T-helper 17 cell (primary cell): ENCODE measurements at places on chromosomes 7 and 10. TPM values are rescaled to one million over a fixed set of nuclear protein-coding genes. Genes with fewer than 3 reads are reported as not detected.

DNA sequence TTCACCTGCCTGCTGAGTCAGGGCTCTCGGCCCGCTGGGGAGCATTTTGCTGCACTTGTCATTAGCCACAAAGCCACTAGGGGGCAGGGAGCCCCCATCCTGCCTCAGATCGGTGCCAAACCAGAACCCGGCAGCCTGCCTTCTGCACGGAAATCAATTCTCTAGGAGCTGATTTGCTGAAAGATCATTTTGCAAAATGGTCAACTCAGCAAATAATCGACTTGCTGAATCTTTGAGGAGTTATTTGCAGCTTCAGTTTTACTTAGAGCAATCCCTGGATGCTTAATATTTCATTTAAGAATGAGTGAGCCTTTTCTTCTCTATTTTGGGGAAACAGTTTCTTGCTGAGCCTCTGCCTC, 1.7 kb upstream of the GIMAP8 start:
- no peaks in the 10 kb centered on the region for H3K27me3 ChIP-seq
- peak overlapping the region; percentile 100 for H3K27ac ChIP-seq
- peaks cover 11% of the 10 kb centered on the region for H3K36me3 ChIP-seq

GRCh38 chr10:5527332-5528200, 2.8 kb downstream of the CALML3 start:
- H3K27ac ChIP-seq: no peak overlapping the region
- no peak overlapping the region for H3K4me3 ChIP-seq
- no peaks in the 10 kb centered on the region for H3K4me1 ChIP-seq
- no peak for DNase-seq
- peaks cover 8% of the 10 kb centered on the region for H3K27me3 ChIP-seq
- H3K36me3 ChIP-seq: peaks cover 2% of the 10 kb centered on the region

DNA sequence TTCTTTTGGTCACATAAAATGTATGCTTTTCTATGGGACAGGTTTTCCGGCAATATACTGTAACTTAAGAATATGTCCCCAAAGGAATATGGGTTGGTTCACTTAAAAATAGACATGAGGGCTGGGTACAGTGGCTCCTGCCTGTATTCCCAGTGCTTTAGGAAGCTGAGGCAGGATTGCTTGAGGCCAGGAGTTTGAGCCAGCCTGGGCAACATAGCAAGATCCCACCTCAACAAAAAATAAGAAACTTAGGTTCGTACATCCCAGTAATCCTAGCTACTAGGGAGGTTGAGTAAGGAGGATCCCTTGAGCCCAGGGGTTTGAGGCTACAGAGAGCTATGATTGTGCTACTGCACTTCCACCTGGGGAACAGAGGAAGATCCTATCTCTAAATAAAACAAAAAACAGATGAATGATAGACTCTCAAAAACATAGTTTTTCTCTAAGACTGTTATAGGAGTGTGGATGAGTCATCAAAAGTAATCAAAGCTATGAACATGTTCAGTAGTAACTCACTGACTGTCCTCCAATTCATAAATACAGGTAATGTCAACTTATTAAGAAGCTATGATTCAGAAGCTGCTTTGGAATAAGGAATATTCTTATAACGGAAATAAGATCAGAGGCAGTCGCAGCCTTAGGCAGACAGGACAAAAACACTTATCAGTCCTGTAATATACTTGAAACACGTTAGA, 2.6 kb upstream of the SEC31B start:
- H3K27me3 ChIP-seq: no peaks in the 10 kb centered on the region
- H3K27ac ChIP-seq: peak overlapping the region; percentile 27

The TCERG1L gene
- total RNA-seq: not detected

DNA sequence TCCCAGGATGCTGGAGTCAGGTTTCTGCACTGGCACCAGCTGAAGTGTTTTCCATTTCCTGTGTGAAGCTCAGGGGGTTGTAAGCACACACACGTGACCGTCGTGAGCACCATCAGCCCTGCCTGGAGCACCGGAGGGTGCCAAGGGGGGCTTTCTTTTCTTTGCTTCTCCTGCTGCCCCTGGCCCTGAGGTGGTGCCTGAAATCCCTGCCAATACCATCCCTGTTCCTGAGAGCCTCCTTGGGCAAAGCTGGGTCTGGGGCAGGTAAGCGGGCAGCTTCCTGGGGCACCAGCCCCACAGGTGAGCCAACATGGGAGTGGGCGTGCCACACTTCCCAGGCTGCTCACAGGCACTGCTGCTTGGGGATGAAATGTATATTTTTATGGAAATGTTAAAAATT, 593.6 kb downstream of the DNAJB6 start:
- no peak overlapping the region for H3K27ac ChIP-seq
- no peak for DNase-seq
- no peak overlapping the region for H3K4me3 ChIP-seq

- H3K4me3 ChIP-seq: peak overlapping the region; percentile 69
- H3K36me3 ChIP-seq: no peaks in the 10 kb centered on the region
- no peak overlapping the region for H3K27ac ChIP-seq
- H3K27me3 ChIP-seq: peaks cover 19% of the 10 kb centered on the region
Observed at GRCh38 chr10:59362959-59363381, 621 bp upstream of the FAM13C start.
